Kidney capillary endothelial cell (primary cell): ENCODE measurements at places on chromosomes 2 and 18.

GRCh38 chr2:23492921-23493320 is 107.9 kb downstream of the KLHL29 start:
- no peak for DNase-seq

- DNase-seq: peak; percentile 2
Observed at GRCh38 chr2:225164401-225165050, 122.3 kb upstream of the DOCK10 start.

DNA sequence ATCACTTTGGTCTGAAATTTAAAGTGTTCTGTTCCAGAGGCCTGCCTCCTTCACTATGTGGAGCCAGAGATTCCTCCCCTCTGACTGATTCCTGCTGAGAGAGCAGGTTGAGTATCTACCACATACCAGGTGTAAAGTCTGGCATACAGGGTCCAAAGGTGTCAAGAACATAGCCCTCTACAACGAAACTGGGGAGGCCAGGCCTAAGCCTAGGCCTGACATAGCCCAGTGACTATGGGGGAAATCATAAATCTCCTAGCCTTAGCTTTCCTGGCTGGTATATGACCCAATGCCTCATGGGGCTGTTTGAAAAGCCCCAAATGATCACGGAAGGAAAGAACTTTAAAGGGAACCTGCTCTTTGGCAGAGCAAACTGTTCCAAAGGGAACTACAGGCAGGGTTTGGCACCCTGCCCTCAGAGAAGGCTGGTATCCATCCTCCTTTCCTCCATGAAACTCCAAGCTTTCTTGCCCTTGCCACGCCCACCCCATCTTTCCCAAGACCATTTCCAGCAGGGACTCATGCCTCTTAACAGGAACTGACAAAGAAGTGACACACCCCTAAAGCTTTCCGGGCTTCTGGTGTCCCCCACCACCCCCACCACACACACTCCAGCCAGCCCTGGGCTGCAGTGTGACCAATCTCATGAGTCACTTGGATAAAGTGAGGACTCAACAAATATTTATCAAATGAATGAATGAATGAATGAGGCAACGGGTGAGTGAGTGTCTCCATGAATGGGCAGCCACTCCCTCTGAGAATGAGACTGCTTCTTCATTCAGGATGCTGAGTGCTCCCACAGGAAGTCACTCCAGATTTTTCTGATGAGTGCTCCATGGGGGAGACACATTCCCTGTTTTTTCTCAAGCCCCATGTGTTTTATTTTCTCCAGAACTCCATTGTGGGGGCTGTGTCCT is 114.5 kb upstream of the STPG4 start:
- DNase-seq: peak; percentile 98

DNA sequence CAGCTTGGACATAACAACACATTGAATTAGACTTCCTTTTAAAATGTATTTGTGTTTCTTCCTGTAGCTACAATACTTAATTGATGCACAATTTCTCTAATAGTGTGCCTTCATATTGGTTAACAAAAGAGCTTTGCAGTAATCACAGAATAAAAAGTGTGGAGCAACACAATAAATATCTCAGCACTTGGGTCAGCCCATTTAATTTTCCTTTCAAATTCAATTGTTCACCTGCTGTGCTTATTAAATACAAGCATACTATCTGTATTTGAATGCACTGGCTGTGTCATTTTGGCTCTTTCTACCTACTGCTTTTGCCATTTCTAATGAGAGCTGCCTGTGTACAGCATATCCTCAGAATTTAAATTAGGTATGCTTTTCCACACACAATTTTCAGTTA is 1641.3 kb upstream of the SLC39A10 start:
- no peak for DNase-seq

GRCh38 chr2:217331523-217332416 is 471.9 kb upstream of the TNP1 start:
- no peak for DNase-seq

DNA sequence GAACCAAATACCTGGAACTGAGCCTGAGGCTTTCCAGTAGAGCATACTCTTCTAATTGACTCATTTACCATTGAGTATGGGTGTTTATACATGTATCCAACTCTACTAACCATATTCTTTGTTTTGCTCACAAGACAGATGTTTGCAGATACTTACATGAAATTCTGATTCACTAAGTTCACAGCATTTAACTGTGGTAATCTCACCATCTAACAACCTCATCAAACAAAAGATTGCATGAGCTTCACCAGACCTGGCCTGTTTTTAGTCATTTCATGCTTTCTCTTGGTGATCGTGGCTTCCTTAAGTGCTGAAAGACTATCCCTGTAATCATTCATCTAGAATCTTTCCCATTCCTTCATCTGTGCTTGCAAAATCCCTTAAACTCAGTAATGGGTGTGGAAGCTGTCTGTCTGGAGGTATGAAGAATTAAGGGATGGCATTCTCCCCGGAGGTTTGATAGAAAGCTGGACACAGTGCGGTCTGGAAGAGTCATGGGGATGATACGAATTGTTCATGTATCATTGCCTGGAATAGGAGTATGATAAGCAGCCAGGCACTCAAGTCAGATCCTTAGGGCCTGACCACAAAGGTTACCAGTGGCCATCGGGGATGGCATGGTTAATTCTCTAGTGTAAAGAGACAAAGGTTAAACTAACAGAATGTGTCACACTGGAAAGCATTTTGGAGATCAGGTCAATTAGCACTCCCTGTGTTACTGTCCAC is 42.0 kb upstream of the IL1R1 start:
- DNase-seq: no peak

GRCh38 chr2:100919316-100919715 is 82.8 kb upstream of the RPL31 start:
- DNase-seq: no peak

- no peak for DNase-seq
Observed at GRCh38 chr2:100011272-100011731, 131.1 kb downstream of the AFF3 start.

GRCh38 chr2:240139011-240139441 is 1.4 kb downstream of the OTOS start:
- DNase-seq: no peak
